GM12892 (cell line): ENCODE measurements at places on chromosomes 2 and 18.

DNA sequence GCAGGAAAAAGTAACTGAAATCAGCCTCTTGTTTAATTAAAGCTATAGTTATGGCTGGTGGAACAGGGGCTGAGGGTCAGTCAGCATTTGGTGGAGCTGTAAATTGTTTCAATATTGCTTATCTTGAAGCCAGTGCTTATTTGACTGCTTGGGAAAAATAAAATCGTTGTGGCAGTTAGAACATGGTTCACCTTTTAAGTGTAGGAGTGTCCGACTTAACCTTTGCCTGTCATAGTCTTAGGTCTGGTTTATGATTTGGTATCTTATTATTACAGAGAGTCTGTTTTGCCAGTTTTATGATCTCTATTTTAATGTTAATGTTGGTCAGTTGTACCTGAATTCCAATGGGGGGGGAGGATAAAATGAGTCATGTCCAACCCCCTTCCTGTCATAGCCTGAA lies 27.2 kb upstream of the NOL4 start:
- no peak for DNase-seq

DNA sequence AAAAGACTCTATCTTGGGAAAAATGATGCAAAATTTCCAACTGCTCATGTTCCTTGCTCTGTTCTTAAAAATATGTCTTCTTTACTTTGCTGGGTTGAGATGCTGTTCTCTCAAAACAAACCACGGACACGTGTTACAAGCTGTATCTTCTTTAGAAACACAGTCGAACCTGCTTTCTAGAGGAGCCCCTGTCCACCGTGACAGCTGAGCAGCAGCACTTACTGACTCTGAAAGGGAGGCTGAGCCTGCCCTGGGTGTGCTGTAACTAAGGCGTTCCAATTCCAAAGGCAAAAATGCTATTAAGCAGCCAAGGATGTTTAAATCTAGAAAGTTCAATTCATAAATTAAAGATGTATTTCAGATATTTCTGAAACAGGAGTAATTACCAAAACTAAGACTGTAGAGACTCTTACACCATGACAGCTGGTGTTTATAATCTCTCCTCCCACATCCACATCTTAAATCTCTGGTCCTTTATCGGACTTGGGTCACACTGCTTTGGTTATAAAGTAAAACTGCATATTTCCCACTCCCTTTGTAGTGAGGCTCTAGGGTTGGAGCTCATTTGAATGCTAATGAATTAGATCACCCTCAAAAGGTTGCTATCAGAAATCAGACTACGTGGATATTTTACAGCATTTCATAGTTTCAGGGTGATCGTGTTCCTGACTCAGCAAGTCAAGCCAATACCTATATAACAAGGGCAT lies 281.2 kb upstream of the LYPD1 start:
- no peak for DNase-seq

- no peak for DNase-seq
Measured at GRCh38 chr2:222239091-222239490, 59.7 kb downstream of the PAX3 start.

- no peak for DNase-seq
Measured at GRCh38 chr2:191014653-191015020, 666 bp upstream of the STAT1 start.

- no peak for DNase-seq
Measured at GRCh38 chr18:47412924-47413323, 161.5 kb upstream of the SKOR2 start.

- no peak for DNase-seq
Measured at GRCh38 chr2:46461709-46462171, 17.6 kb upstream of the TMEM247 start.

- no peak for DNase-seq
Measured at GRCh38 chr2:4272261-4272858, 569.0 kb downstream of the DCDC2C start.

DNA sequence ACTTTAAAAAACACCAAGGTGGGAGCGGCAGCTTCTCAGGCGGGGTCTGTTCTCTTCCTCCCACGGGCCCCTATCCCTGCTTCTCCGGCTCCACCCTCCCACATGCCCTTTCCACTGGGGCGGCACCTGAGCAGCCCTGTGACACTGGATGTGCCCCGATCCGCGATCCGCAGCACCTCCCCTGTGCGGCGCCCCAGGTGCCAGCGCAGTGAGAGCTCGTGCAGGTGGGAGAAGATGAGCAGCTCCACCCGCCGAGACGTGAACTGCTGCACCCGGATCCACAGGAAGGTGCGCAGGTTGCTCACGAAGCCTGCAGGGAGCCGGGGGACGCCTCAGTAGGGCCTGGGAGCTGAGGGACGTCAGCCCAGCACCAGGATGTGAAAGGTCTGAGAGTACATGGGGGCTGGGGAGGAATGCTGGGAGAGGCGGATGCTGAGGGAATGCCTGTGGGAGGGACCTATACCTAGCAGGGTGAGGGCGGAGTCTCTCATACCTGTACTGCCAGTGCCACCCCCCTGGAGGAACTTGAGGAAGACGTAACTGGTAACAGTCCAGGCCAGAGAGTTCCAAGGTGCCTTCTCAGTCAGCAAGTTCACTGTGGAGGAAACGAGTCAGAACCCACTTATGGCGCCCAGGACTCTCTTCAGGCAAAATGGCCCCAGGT lies 2.8 kb downstream of the ABCB6 start:
- DNase-seq = no peak

GRCh38 chr2:75241696-75242095 lies 42.4 kb upstream of the TACR1 start:
- no peak for DNase-seq
